MV-4-11 (cell line): ENCODE measurements at places on chromosomes 5 and 9.
A peak's percentile ranks its signal among the peaks of the same experiment; 100 is the strongest.

GRCh38 chr9:123098096-123098459, 64.6 kb downstream of the GPR21 start:
- no peak for DNase-seq

DNA sequence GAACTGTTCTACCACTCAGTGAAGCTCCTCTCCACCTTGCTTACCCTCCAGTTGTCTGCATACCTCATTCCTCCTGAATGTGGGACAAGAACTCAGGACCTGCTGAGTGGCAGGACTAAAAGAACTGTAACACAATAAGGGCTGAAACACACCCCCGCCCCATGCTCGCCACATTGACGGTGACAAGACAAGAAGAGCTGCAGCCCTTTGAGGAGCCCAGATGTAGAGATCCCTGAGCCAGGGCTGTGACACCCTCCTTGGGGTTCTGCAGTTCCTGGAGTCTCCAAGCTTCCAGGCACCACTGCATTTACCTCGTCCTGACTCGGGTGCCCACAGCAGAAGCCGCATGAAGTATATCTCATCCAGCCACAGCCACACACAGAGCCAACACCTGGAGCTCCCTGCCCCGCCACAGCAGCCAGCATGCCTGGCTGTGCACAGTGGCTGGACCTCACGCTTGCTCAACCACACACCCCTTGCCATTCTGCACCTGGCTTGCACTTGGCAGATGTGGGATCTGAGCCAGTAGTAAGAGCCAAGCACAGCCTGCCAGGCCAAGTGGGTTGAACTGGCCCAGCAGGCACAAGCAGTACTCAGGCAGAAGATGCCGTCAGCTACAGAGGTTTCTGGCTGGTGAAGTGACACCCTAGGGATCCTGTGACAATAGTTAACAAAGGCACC, 166.1 kb downstream of the RNF180 start:
- no peak for DNase-seq

DNA sequence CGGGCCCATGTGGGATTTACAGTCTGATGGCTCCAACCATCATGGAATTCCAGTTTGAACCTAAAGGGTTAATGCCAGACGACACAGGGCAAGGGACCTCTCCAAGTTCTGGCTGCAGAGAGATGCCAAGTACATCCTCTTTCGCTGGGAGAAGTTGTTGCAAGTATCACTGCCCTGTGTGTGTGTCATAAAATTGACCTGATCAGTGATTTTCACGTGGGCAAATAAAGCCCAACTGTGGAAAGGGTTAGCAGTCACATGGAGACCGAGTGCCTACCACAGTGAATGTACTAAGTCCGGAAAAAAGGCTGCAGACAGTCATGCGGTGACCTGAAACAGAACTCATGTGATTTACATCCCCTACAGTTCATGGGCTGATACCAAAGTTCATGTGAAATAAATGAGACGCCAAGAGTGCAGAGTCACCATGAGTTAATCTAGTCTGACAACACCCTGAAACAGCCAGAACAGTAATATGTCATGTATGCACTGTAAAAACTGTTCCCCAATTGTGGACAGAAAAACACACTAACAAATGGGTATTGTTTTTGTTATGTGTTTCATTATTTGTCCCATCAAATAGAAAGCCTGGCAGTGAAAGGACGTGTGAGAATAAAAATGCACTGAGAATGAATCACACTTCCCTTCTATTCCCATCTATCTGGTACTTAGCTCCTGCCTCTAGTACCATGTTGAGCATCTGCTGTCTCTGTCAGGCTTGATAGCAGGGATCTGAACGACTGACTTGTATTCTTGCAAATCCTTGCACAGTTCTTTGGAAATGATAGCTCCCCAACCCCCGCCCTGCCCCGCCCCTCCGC, 115.7 kb downstream of the SUSD1 start:
- no peak for DNase-seq

DNA sequence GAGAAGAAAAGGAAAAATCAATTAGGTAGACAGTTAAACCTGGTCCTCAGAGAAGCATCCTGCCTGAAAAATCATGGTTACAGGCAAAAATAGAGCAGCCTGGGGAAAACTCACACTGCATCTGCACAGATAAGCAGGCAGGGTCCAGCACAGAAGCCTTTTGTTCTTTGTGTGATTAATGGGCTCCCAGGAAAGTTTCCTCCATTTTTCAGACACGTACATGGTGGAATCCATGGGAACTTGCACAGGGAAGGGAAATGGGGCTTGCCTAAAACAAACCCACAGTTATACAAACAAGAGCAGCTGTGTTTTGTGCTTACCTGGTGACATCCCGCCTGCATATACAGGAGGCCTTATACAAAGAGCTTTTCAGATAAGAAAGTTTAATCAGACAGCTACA, 243.9 kb upstream of the ATP10B start:
- no peak for DNase-seq

GRCh38 chr5:158591301-158591863, 508.3 kb downstream of the EBF1 start:
- no peak for DNase-seq

- DNase-seq = no peak
Observed at GRCh38 chr5:84306601-84307000, 78.1 kb downstream of the EDIL3 start.

DNA sequence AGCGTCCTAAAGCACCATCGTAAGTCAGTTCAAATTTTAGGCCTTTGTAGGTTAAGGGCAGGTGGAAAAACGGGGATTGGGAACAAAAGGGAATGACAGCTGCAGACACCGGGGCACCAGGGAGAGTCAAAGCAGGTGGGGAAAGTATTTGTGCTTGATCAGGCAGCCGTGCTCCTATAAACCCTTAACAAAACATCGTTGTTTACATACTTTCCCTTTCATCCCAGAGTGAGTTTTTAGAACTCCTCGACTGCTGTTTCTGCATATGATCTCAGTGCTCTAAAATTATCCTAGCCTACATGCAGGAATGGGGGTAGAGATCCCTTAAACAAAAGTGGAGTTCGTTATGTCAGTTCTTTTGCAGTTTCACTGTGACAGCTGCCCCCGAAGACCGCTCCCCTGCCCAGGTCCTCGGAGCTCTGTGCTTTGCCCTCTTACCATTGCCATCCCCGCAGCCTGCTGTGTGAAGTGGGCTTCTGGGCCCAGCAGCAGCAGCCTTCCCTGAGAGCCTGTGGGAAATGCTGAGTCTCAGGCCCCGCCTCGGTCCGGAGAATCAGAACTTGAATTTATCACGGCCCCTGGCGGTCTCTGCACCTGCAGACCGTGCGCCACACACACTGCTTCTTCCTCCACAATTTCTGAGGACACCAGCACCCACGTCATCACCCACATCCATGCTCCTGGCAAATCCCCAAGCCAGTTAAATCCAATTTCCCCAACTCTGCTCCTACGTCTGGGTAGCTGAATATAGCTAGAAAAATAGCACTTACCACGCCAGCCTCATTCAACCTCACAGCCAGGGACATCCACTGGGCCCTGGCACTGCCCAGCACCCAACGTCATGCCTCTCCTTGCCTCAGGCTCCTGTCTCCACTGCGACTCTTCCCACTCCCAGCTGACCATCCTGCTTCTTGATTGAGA, 86.8 kb downstream of the NSUN2 start:
- no peak for DNase-seq

- DNase-seq = no peak
Observed at GRCh38 chr5:134506054-134507039, 19.1 kb upstream of the JADE2 start.

DNA sequence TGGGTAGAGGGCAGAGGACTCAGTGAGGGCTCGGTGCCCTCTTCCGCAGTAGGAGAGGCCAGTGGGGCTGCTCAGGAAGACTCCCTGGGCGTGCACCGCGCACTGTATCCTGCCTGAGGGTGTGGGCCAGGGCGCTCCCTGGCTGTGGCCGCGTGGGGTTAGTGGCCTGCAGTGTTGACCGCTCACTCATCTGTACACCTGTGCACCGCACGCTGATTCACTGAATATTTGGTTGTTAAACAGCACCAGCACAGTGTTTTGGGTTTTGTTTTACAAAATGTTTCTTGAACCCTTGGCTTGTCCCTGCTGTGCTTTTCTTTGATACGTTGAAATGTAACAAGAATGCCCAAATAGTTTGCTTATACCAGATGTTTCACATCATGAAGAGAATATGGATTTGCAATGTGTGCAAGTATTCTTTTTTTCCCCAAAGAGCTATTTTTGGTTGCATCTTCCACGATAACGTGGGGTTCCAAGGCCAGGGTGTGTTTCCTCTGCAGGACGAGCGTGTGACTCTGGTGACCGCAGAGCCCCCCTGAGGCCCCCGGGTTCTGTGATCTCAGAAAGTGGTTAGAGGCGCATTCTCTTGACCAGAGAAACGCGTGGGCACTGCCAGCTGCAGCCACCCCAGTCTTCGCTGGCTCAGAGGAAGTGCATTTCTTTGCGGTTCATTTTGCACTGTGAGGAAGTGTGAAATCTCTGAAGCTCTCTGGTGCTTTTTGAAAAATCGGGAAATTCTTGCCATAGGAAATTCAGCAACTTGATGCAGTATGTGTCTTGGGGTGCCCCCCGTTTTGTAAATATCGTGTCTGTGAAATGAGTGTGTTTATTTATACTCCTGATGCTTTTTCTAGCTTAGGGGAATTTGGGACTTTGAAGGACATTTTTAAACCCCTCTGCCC, 46.9 kb downstream of the AHRR start:
- peak; percentile 93 for DNase-seq

- no peak for DNase-seq
Observed at GRCh38 chr5:147487031-147487750, 22.7 kb downstream of the DPYSL3 start.

DNA sequence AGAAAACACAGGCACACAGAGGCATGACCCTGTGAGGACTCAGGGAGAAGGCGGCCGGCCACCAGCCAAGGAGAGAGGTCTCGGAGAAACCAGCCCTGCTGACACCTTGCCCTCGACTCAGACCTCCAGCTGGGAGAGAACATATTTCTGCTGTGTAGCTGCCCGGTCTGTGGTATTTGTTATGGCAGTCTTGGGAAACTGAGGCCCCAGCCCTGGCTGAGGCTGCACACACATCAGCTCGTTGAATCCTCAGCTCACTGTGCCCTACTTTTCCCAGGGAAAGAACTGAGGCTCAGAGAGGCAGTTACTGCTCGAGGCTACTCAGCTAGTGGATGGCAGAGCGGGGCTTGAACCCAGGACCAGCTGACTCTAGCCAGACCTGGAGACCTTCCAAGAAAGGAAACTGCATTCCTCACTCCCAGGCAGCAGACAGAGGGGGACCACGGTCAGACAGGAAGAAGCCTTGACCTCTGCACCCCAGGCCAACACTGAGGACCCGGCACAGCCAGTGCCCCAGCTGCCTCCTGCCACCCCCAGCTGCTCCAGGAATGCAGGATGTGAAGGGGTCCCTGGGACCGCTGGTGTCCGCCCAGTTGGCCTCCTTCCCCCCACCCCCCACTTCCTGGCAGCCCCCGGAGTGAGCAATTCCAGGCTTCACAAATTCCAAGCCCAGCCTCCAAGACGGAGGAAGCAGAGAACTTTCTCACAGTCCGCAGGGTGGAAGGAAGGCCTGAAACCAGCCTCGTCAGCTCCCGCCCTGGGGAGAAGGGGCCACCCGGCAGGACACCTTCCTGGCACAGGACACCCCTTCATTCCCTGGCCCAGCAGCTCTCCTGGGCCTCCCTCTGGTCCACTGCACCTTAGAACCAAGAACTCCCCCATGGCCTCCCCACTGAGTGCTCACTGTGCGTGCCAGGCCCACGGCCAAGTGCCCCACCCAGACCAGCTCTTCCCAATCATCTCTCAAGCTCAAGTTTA, 69.9 kb downstream of the LRSAM1 start:
- no peak for DNase-seq

- no peak for DNase-seq
Observed at GRCh38 chr5:58503390-58504046, 12.3 kb downstream of the GAPT start.

DNA sequence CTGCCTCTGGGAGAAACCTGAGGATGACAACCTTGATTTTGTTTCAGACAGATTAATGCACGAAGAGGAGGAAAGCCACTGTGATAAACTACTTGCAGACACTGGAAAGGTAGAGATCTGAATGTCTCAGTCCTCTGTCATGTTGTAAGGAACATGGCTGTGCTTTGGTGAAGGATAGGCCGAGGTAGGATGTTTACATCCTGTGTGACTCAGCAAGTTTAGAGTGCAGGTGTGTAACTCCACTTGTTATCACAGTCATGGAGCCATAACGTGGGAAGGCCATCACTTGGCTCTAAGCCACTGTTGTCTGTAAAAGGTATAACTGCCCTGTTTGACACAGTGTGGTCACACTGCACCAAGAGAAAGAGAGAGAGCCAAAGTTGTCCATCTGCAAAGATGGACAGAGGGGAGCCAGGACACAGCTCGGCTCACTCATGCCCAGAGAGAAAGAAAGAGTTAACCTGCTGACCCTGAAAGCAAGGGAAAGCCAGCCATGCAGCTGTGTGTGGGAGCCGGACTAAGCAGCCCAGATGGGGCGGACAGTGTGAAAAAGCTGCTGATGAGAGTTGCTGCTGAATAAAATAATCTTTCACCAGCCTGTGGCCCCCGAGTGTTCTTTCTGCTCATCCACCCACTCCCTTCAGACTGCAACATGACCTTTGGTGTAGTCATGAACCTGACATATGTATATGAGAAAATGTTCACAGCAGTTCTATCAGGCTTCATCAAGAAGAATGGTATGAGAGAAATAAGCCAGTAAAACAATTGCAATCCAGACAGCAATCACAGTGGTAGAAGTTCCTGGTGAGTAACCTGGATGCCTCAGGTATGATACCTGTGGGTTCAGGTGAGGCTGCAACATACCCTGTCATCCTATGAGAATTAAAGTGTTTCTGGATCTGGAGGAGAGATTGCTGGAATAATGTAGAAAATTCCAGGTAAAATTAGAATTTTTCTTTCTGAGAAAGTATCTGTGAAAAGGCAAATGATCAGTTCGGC, 115.9 kb downstream of the TARS1 start:
- no peak for DNase-seq

GRCh38 chr5:101284736-101285375, 381.8 kb upstream of the ST8SIA4 start:
- DNase-seq = no peak

DNA sequence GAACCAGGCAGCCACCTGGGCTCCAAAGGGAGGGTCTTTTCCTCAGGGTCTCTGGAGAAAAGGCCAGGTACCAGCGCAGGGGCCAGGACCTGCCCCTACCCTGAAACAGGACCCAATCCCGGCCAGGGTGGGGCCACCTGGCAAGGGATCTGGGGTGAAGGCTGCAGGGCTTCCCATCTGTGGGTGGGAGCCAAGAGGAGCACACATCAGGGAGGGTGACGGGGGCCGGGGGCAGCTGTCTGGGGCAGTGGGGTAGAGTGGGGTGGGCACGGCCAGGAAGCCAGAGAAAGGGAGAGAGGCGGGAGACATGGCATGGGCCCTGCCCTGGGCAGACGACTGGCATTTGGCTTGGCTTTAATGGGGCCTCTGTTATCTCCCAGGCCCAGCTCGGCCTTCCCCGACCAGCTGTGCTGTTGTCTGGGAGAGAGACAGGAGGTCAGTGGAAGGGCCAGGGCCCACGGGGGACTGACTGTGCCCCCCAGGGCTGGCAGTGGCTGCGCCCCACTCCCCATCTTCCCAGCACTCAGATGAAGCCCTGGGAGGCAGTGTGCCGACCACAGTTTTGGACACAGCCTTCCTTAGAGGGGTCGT, 57.2 kb upstream of the RNF130 start:
- no peak for DNase-seq

GRCh38 chr5:52139888-52140615, 647.7 kb upstream of the ITGA1 start:
- DNase-seq = no peak
